Naive B cell (primary cell): ENCODE measurements at places on chromosomes 4 and X.
A peak's percentile ranks its signal among the peaks of the same experiment; 100 is the strongest.

GRCh38 chr4:175927121-175927520 is 115.1 kb upstream of the GPM6A start:
- H3K36me3 ChIP-seq = no peaks in the 10 kb centered on the region
- no peak overlapping the region for H3K4me3 ChIP-seq
- H3K27me3 ChIP-seq = peaks cover 4% of the 10 kb centered on the region

DNA sequence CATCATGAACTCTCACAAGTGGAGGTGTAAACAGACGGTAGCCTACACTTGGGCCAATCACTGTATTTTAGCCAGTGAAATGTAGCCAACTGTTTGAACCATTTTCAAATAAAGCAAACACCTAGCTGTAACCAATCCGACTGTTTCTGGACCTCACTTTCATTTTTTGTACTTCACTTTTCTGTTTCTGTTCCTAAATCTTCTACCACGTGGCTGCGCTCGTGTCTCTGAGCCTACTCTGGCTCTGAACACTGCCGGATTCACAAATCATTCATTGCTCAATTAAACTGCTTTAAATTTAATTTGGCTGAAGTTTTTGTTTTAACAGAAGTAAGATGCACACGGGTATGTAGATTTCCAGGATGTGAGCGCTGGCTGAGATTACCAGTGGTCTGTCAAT is 319.1 kb downstream of the RAPGEF2 start:
- H3K4me1 ChIP-seq = no peaks in the 10 kb centered on the region
- no peak overlapping the region for H3K4me3 ChIP-seq
- peaks cover 8% of the 10 kb centered on the region for H3K36me3 ChIP-seq
- no peaks in the 10 kb centered on the region for H3K27me3 ChIP-seq
- no peak for DNase-seq

- H3K27ac ChIP-seq = no peak overlapping the region
- no peaks in the 10 kb centered on the region for H3K4me1 ChIP-seq
- no peaks in the 10 kb centered on the region for H3K36me3 ChIP-seq
- peaks cover 7% of the 10 kb centered on the region for H3K27me3 ChIP-seq
- H3K4me3 ChIP-seq = no peak overlapping the region
- no peak for DNase-seq
These were observed 58.3 kb downstream of the GPRIN3 start for GRCh38 chr4:89249313-89249712.

DNA sequence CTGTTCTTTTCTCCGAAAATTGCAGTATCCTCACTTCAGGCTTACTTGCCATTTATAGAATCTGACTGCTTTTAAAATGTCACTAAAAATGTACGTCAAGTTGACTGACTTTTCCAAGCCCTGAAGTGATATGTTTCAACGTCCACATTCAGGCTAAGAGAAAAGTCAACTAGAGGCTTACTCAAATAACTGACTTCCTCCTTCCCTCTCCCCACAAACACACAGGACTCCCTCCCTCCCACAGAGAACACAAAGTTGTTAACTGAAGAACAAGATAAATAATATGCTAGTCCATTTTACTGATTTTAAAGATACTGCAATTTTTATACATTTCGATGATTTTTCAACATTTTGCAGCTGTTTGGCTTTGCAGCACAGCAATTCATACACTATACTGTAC is 13.8 kb upstream of the CDKL2 start:
- no peaks in the 10 kb centered on the region for H3K27me3 ChIP-seq
- peak overlapping the region; percentile 10 for H3K27ac ChIP-seq

GRCh38 chr4:173418639-173419038 is 19.7 kb upstream of the SCRG1 start:
- DNase-seq = no peak
- no peaks in the 10 kb centered on the region for H3K36me3 ChIP-seq
- H3K27me3 ChIP-seq = no peaks in the 10 kb centered on the region
- H3K4me1 ChIP-seq = peaks cover 8% of the 10 kb centered on the region
- no peak overlapping the region for H3K4me3 ChIP-seq

DNA sequence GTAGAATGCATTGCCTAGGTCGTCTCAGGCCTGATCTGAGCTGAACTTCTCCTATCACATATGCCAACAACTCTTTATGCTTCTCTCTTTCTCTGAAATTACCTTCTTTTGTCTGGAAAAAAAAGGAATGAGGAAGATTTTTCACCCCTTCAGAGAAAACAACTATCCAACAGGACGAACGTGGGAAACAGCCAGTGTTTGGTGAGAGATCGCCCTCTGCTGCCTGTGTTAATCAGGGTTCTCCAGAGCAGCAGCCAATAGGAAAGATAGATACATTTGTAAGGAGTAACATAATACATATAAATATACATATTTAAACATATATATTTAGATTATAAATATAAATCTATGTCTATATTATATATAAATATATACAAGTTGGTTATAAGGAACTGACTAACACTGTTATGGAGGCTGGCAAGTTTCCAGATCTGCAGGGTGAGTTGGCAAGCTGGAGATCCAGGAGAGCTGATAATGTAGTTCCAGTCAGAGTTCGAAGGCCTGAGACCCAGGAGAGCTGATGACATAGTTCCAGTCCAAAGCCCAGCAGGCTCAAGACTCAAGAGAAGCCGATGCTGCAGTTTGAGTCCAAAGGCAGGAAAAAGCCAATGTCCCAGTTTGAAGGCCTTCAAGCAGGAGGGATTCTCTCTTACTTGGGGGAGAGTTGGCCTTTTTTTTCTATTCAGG is 13.3 kb downstream of the CETN2 start:
- H3K4me3 ChIP-seq = no peak overlapping the region
- no peaks in the 10 kb centered on the region for H3K36me3 ChIP-seq
- peaks cover 24% of the 10 kb centered on the region for H3K27me3 ChIP-seq
- peaks cover 4% of the 10 kb centered on the region for H3K4me1 ChIP-seq
- H3K27ac ChIP-seq = no peak overlapping the region

GRCh38 chr4:48698029-48698971 is 81.8 kb downstream of the FRYL start:
- peaks cover 47% of the 10 kb centered on the region for H3K4me1 ChIP-seq
- H3K4me3 ChIP-seq = no peak overlapping the region
- H3K27me3 ChIP-seq = no peaks in the 10 kb centered on the region
- peaks cover 5% of the 10 kb centered on the region for H3K36me3 ChIP-seq

DNA sequence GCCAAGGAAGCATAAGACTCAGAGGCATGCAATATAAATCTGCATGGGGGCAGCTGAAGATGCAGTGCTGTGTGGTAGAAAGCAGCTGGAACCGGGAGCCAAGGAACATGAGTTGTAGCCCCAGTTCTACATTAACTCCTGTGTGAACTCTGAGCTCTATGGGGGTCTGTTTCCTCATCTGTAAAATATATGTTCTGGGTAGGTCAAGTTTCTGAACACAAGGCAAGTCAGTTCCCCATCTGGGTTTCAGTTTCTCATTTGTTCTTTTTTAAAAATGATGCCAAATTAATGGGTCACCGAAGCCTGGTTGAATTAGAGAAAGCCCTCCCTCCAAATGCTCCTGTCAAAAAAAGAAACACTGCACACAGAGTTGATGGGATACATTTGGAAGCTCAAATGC is 24.0 kb downstream of the UNC5C start:
- no peaks in the 10 kb centered on the region for H3K36me3 ChIP-seq
- H3K27ac ChIP-seq = no peak overlapping the region
- H3K4me3 ChIP-seq = no peak overlapping the region
- no peak for DNase-seq
